Substantia nigra (tissue), 51 donors: ENCODE measurements at places on chromosomes 6 and 20.

DNA sequence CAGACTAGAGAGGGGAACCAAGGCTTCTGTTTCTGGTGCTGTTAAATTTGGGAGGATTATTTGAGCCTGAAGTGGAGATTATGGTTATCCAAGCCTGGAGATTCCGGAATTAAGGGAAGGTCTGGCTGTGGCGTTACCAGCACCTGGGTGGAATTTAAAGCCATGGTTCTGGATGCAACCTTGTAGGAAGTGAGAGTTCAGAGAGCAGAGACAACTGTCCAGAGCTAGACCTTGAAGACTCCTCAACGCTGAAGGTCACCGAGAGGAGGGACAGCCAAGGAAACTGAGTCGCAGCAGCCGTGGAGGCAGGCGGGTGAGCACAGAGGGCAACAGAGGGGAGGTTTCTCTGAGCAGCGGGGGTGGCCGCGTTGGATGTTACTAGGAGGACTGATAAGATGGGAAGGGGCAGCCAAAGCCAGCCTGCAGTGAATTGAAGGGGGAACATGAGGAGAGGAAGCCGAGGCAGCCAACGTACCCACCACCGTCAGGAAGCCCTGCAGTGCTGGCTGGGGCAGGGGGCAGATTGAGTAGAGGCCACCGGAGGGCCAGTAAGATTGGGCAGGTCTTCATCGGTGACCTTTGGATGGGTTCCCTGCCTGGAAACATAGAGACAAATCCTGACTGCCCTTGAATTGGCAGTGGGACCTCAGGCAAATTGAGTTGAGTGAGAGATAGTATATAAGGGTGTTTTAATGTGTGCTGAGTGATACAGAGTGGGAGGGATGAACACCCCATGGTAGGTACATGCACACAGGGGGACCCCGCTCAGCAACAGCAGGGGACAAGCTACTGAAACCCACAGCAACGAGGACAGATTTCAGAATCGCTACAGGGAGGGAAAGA, 90.3 kb downstream of the SNX5 start:
- no peak for DNase-seq

GRCh38 chr6:144898741-144899140, 613.6 kb downstream of the UTRN start:
- no peak for DNase-seq

DNA sequence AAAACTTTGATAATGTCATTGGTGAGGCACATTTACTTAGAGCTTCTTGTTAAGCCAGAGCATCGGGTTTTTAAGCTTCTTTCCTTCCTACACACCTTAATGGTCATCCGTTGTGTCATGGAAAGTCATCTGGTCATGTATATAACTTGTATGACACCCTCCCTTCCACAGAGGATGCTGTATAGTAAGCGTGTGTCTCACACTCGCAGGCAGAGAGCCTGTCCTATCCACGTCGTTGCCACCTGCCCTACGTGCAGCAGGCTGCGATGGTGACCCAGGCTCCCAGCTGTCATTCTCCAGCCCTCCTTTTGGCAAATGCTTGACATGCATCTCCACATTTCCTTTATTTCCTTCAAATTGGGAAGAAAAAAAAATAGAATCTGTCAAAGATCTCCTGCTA, 85.6 kb downstream of the MYB start:
- no peak for DNase-seq

GRCh38 chr6:42025066-42025844, 25.1 kb upstream of the TAF8 start:
- DNase-seq, result no peak

- DNase-seq, result no peak
Measured at GRCh38 chr20:58991715-58992114, 10.7 kb downstream of the NELFCD start.

DNA sequence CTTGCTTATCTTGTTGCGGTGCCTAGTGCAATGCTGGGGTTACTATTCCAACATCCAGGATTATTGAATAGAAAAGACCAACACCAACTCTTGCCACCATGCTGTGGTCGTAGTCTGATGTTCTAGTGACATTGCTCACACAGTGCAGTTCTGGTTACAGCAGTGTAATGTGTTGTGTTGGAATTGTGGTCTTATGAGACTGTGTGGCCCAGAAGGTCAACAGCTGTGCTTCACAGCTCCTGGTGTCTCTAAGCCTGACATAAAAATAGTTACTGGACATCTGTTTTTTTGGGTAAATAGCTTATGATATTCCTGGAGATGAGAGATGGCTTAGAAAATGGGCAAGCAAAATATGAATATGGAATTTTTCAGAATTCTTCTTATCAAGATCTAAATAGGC, 57.6 kb downstream of the SLC22A2 start:
- DNase-seq, result no peak

GRCh38 chr6:124373386-124373785, 569.7 kb downstream of the NKAIN2 start:
- DNase-seq, result no peak

GRCh38 chr6:132703936-132704335, 9.9 kb downstream of the VNN1 start:
- no peak for DNase-seq
